ENCODE measurements at places on chromosomes 2 and 18.

DNA sequence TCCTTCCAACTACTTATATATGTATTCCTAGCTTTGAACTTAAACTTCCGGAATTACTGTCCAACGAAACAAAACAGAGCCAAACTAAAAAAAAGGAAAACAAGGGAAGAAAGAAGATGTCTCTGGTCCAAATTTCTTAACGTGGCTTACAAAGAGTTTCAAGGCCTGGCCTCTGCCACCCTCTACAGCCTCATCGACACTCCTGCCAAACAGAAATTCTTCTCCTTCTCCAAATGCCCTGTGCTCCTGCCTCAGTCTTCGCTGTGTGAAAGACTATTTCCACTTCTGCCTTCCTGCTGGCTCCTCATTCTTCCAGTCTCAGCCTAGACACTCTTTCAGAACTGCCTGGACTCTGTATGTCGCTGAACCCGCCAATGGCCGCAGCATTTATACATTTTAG, 249.2 kb downstream of the TXNL1 start:
- no peak for DNase-seq

DNA sequence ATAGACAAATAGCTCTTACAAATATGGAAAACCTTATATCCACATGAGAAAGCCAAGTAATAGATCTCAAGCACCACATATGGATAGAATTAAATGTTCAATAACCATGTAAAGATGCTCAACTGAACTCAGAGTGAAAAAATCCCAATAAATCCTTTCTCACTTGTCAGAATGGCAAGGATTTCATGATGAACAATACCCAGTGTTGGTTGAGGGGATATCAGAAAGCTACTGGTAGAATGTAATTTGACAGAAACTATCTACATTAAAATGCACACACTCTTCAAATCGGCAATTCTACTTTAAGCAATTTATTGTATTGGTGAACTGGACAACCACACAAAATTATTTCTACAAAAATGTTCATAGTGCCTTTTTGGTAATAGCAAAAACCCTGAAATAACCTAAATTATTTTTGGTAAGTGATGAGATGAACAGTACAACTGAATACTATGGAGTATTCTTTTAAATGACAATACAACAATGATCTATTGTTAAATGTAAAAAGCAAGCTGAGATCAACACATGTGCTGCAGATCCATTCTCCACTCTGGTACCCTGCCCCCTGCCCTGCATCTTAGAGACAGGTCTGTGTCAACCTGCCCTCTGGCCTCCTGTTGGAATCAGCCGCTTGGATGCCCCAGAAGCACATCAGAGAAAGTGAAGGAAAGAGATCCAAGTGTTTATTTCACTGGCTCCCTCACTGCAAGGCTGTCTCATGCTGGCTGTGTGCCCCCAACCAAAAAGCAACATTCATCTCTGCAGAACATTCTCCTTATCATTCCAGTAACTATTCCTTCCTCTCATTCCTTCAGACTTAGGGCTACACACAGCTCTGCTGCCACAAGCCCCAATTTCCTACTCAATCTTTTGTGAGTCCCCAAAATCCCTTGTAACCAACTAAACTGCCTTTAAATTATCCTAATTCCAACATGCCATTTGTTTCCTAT, 442.5 kb downstream of the LRATD1 start:
- DNase-seq = no peak

- DNase-seq = no peak
Measured at GRCh38 chr2:238640486-238640885, 207.4 kb upstream of the TWIST2 start.

- no peak for DNase-seq
Measured at GRCh38 chr18:27608742-27609141, 423.6 kb upstream of the CHST9 start.

GRCh38 chr18:5391409-5391808, 95.9 kb upstream of the ZBTB14 start:
- DNase-seq = no peak

GRCh38 chr2:67572721-67573435, 175.7 kb downstream of the ETAA1 start:
- no peak for DNase-seq

DNA sequence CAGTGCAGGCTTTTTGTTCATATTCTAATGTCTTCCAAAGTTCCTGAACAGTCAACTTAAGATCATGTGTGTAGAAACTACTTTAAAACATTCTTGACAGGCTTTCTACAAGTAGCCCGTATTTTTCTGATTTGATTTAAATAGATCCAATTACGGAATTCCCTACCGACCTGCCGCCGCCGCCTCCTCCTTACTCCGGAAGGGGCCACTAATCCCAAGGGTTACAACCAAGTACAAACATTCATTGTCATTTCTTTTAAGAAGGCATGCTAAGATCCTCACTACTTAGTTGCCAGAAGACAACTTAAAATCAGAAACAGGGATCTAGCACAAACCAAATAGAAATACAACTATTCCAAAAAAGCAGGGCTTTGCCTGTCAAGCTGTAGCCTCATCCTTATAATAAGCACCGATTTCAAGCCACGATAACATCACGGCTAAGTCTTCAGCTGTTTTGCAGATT, 784 bp downstream of the WDR33 start:
- no peak for DNase-seq

GRCh38 chr2:231545105-231545902, 15.1 kb upstream of the NMUR1 start:
- DNase-seq = peak; percentile 78

GRCh38 chr18:34153711-34154110, 71.0 kb downstream of the NOL4 start:
- peak; percentile 24 for DNase-seq

DNA sequence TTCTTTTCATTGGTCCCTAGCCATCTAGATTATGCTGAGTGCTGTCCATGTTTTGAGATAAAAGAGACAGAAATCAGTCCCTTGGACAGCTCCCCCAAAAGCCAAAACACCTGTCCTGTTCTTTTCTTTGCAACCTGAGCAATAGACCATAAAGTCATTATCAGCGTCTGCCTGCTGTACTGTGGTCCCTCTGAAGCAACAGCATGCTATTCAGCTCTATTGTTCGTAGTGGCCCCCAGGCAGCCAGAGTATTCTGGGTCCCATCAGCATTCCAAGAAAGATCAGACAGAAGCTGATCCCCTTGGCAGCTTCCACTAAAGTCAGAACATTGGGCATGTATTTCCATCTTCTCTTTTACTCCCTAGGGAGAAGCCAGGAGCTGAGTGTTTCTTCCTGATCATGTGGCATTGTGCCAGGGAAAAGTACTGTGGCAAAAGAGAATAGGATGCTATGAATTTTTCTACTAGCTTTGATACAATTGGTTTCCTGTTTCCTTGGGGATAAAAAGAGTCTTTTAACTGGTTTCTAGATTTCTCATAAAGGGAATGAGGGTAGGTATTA, 33.6 kb upstream of the ZSWIM2 start:
- no peak for DNase-seq

- no peak for DNase-seq
Measured at GRCh38 chr18:44731530-44732237, 51.0 kb downstream of the SETBP1 start.

DNA sequence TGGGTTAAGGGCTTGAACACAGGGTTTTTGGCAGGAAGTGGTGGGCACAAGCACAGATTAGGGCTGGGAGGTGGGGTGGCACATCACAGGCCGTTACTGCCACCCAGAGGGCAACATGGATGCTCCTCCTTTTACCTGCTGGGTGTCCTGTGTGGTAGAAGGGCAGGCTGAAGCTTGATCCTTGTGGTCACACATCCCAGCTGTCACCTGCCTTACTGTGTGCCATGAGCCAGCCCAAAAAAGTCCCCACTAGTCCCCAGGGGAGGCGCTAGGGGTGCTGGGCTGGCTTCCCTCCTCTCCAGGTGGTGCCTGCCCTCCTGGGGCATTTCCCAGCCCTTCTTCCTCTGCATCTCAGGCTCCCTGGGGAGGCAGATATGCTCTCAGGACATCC, 50.5 kb upstream of the ALPP start:
- DNase-seq = no peak

DNA sequence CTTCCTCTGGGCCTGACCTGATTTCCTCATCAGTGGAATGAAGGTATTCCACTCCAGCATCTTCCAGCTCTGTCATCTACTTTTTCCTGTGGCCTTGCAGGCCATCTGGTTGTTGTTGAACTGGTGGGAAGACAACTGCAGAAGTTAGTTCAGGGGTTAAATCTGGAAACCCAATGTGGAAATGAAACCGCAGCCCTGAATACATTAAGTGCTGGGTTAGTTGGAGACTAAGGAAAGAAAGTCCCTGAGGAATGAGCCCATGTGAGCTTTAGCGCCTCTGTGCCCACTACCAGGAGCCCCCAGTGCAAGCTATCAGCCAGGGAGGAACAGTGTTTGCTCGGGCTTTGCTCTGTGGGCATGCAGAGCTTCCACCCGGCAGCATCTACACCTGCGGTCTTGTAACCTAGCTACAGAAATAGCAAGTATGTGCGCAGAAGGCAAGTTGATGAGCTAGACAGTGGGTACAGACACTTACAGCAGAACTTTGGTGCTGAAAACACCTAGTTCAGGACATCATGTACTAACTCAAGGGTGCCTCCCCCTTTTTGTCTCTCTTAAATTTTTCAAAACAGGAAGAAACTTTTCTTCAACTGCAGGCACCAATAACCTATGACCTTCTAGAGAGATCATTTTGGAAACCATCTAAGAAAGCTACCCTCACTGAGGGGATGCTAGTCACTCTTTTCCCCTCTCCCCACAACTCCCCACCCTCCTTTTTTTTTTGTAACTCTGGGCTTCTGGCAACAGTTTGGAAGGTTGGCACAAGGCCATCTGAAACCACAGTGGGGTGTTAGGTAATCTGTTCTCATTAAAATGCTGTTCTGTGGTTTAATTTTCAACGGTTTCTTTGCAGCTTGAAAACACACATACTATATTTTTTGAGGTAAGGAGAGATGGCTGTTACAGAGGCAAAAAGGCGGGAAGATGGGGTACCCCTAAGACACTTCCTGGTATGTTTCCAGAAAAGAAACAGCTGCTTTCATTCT, 18.3 kb upstream of the CXCR4 start:
- no peak for DNase-seq

DNA sequence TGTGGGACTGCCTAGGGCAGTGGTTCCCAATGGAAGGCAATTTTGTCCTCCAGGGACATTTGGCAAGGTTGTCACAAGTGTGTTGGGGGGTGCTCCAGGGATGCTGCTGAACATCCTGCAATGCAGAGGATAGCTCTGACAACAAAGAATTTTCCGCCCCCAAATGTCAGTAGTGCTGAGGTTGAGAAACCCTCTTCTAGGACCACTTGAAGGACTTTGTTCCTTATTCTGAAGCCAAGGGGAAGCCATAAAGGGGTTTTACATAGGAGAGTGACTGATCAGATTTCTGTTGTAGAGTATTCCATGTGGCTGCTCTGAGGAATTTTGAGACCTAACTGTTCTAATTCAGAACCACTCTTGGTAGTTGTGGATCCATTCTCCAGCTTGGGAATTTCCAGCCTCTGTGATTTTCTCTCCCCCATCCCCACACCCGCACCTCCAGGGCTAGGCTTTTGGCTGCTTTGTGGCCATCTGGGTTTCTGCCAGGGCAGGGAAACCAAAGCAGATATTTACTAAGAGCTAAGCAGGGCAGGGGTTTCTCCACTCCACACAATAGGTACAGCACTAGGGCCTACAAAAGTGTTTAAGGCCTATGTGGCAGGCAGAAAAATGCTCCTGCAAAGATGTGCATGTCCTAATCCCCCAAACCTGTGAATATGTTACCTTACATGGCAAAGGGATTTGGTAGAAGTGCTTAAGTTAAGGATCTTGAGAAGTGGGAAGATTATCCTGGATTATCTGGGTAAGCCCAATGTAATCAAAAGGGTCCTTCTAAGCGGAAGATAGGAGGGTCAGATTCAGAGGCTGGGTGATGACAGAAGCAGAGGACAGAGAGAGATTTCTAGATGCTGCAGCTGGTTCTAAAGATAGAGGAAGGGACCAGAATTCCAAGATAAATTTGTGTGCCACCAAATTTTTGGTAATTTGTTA, 135.4 kb downstream of the TMEM17 start:
- DNase-seq = no peak

DNA sequence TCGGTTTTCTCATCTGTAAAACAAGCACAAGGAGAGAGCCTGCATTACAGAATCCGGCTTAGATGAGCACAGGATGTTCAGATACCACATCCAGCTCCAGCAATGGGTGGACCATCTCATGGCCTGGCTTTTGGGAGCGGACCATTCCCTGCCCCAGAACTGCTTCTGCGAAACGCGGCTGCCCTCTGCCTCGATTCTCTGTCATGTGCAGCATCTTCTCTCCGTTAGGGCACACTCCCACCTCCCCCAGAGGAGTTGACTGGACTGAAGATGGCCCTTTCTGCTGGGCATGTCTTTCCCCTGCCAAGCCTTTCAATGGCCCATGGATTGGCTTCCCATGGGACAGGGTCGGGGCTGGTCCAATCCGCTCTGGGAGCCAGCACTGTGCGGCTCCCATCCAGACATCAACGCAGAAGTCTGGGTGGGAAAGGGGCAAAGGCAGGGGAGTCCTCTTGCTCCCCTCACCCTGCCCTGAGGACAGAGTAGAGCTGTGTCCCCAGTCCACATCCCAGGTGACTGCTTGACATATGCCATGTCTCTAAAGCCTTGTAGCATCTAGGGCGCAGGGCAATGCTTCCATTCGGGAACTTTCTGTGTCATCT, 14.3 kb upstream of the FAHD2A start:
- no peak for DNase-seq

- peak; percentile 39 for DNase-seq
Measured at GRCh38 chr2:17878281-17879136, at the start of gene KCNS3. TSS of gene KCNS3 (plus strand) at chr2:17878667. CDS start at chr2:17931009, 52,342 bp downstream.

- DNase-seq = no peak
Measured at GRCh38 chr2:69715964-69716363, 26.0 kb upstream of the ANXA4 start.

GRCh38 chr2:17303521-17303920, 214.7 kb downstream of the RAD51AP2 start:
- DNase-seq = peak; percentile 16

DNA sequence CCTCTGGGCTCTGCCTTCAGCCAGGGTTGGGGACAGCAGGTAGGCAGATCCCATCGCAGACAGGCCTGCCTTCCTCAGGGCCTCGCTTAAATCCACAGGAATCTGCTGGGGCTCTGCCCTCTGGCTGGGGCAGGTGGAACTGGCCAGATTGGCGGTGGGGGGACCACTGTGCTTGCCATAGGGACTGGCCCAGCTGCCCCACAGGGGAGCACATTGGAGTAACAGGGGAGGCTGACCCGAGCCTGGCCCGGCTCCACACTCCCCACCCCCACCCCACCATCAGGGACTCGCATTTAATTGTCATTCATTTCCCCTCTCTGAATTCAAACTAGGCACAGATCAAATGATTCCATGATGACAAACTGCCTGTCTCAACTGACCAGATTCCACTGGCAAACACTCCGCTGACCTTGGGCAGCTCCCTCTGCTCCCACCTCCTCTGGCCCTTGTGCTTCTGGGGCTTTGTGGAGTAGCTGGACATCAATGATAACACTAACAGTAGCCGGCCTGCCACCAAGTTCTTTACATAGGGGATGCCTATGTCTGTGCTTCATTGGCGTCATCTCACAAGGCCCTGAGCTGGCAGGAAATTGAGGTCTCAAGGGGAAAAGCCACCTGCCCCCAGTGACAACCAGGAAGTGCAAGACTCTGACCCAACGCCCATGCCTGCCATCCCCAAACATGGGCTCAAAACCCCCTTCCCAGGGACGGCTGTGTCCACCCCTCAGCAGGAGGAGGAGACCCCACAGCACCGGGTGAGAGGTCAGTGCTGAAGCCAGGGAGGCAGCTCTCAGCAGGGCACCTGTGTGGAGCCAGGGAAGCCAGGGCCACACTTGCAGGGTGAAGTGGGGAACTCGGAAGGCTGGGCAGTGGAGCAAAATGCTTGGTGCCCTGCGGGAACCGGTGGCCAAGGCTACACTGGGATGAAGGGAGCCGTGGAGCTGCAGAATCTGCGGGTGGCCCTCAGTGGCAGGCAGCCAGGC, 2.1 kb upstream of the B3GNT7 start:
- DNase-seq = no peak

GRCh38 chr2:216743781-216744180, 48.4 kb upstream of the IGFBP5 start:
- DNase-seq = no peak

Data from NCI-H226 (cell line).